ENCODE measurements at places on chromosomes 11 and 22.

GRCh38 chr22:29265929-29266328 lies 1.9 kb downstream of the RHBDD3 start:
- DNase-seq: no peak

GRCh38 chr11:69337211-69337721 lies 43.3 kb downstream of the MYEOV start:
- peak; percentile 12 for DNase-seq

DNA sequence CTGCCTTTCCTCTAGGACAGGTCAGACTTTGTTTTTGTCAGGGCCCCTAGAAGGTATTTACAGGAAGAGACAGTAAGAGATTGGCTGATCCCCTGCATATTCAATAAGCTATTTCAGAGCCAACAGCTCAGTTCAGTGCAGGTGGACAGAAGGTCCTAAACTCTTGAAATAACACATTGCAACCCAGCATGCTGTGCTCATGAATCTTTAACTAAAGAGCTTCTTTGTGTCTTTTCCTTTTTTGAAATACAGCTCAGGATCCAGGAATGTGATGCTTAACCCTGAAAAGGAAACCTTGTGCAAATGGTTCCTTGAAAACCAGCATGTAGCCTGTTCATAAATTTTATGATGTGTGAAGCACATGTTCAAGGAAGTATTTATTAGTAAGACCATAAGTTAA lies 43.9 kb downstream of the BBOX1 start:
- DNase-seq: no peak

GRCh38 chr11:5196067-5196466 lies 4.4 kb downstream of the OR51V1 start:
- DNase-seq: no peak

DNA sequence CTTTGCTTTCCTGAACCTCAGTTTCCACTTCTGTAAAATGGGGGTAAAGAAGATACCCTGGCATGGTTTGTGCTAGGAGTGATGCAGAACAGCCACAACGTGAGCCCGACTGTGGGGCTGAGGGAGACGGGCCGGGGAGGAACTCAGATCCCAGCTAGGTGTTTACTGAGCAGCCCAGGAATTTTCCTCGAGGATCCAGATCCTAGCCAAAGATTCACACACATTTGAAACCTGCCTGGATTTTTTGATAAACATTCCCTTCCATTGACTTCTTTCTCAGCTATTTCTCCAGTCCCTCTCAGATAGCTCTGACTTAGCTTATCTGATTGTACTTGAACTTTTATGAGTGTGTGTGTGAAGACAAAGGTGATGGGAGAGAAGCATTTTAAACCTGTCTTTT lies 98.0 kb downstream of the KIAA1671 start:
- no peak for DNase-seq

DNA sequence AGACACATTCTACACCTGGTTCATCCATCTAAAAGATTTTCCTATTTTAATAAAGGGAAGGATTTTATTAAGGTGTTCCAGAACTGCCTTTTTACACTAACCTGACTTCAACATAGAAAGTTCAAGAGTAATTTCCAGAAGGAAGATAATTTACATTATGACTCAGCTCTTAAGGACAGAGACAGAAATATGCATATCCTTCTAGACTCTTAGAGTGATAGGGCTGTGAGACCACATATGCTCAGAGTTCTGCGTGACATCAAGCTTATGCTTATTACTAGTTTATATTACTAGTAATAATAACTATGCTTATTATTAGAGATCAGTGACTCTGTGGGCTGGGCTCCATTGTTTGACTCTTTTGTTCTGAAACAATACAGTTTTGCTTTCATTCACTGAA lies 4.6 kb downstream of the PDGFD start:
- DNase-seq: no peak

GRCh38 chr11:74739546-74740270 lies 8.5 kb upstream of the CHRDL2 start:
- DNase-seq: peak; percentile 22

GRCh38 chr11:33731723-33732531 lies 4.3 kb downstream of the CD59 start:
- DNase-seq: no peak

DNA sequence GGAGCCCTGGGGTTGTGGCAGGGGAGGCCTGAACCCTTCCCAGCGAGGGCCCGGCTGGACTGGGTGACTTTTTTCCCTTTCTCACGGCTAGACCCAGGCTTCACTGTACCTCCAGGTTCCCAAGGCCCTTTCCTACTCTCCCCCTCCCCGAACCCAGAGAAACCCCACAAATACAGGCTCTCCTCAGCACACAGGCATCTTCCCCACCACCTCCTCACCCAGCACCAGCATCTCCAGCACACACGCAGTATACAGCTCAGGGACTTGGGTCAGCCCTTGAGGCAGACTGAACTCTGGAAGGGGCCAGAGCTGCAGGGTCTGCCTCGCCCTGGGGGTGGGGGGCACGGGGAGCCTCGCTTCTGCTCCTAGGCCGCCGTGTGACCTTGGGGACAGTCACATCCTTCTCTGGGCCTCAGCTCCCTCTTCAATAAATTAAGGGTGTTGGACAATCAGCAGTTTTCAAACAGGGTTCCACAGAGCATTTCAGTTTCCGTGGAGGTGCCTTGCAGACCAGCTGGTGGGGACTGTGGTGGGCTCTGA lies 4.5 kb downstream of the TMPRSS13 start:
- no peak for DNase-seq

DNA sequence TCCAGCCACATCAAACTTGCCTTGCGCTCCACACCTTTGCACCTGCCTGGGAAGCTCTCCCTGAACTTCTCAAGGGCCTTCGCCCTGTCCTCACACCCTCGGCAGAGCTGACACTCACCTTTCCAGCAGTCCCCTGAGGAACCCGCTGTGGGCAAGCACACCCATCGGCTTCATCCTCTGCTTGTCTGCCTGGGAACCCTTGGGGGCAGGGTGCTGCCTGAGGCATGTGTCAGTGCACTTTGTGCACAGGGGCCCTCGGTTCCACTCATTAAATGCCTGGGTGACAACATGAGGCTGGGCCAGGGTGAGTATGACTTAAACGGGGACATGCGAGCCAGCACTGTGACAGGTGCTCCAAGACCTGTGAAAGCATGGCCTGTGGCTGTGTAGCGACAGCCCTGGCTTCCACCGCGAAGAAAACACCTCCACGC lies 2.6 kb upstream of the LRFN4 start:
- no peak for DNase-seq

DNA sequence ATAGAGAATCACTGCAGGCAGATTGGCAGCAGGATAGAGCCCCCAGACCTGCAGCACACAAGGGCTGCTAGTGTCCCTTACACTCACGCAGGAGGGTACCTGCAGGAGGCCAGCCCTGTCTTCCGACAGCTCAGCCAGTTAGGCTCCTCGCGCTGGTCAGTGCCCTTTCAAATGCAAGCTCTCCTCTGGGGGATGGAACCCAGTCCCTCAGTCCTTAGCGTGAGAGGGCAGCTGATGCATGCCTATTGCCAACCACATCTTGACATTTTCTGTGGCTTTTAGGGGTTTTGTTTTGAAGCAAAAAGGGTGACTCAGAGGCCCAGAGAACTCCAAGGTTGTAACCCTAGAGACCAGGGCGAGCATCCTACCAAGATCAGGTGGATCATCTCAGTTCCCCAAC lies 40.0 kb downstream of the WNT11 start:
- no peak for DNase-seq

DNA sequence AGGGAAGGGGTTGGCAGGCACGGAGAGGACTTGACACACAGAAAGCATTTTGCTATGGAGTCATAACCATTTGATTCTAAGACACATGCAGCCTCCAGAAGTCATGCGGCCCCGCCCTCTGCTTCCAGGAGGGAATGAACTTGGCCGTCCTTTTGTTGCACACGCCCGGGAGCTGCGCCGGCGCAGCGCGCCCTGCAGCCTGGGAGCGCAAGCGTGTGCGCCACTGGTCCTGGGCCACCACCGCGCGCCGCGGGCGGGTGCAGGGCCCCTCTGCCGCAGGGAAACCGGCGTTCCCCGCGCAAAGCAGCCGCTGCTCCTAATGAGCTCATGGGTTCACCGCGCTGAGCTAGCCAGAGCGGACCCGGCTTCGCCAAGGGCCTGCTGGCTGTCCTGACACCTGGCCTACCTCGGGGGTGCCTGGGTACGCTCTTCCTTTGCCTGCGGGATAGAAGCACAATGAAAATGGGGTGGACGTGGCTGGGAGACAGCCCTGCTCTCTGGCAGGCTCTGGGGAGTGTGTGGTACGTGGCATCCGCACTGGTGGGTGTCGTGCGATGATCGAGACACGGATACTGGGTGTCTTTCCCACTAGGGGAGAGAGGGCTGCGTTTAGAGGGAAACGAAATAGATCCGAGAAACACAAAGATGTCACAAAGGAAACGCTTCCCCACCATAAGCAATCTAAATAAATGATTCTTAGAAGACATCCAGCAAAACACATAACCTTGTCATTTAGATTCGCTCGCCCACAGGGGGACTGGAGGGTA lies 669 bp downstream of the MICAL3 start:
- DNase-seq: peak; percentile 23

GRCh38 chr22:28120691-28121592 lies 201.9 kb upstream of the PITPNB start:
- no peak for DNase-seq

All from stimulated activated CD4-positive, alpha-beta T cell treated with anti-CD3 and anti-CD28 coated beads, Interleukin-4, amount 100 ng/mL, for 48 hours (primary cell).